ENCODE measurements at places on chromosomes 11 and 22. TPM values are rescaled to one million over a fixed set of nuclear protein-coding genes. Genes with fewer than 3 reads are reported as not detected.
A peak's percentile ranks its signal among the peaks of the same experiment; 100 is the strongest.

DNA sequence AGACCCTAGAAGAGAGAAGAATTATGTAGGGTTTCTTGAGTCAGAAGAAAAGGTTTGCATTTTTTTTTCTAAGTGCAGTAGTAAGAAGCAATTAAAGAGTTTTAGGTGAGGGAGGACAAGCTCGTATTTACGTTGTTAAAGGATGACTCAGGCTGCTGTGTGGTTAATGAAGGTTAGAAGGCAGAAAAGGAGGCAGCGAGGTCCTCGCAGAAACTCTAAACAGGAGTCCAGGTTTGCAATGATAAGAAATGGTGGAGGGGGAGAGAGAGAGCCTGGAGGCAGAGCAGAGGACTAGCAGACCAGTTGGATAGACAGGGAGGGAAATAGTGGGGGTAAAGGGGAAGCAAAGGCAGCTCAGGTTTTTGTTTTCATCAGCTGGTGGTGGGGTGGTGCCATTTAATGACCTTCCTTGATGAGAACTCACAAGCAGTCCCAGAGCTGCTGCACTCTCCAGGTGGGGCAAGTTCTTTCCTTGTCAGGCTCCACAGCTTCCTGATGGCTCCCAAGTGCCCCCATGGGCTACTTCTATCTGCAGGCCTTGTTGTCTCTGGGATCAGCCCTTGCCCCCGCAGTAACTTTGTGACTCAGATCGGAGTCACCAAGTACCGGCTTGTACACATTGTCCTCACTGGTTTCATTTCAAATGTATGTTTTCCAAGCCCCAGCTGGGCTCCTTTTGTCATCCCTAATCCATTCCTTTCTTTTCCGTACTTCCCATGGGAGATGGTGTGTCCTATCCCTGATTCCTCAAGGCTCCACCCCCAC is 8.3 kb upstream of the INSC start:
- no peak for DNase-seq

DNA sequence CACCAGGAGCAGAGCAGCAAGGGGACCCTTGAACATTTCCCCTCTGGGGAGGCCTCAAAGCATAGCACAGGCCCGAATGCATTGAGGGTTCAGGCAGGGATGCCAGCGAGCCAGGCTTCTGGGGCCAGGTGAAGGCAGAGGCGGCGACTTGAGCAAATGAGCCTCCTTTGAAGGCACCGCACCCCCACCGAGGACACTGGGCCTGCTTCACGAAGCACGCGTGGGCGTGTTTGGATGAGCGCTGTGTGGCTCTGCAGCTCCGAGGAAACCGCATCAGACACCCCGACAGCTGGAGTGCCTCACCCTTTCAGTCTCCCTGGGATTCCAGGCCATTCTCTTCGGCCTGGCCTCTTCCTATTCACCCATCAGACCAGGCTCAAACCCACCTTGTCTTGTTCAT is 301.8 kb downstream of the NTM start:
- DNase-seq, result no peak

DNA sequence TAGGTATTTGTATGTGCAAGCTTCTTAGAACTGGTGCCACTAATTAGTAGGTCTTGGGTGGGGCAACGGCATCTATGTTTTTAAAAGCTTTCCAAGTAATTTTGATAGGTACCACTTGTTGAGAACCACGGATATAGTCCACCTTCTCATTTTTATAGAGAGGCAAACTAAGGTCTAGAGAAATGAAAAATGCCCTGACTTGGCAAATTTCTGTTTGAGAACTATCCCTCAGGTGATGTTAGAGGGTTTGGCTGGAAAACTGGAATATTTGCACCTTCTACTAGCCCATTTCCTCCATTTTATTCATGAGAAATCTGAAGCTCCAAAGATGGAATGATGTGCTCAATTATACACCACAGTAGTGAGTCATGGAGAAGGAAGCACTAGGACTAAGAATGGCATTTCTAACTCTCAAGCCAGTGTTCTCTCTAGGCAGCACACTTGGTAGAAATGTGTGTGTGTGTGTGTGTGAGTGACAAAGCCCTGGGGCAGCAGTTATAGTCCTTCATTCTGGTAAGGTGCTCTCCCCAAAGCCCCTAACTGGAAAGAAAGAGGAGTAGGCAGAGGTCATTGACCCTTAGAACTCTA is 1.8 kb upstream of the TMEM86A start:
- DNase-seq, result no peak

- DNase-seq, result no peak
These were observed 26.1 kb downstream of the LIF start for GRCh38 chr22:30220338-30221012.

DNA sequence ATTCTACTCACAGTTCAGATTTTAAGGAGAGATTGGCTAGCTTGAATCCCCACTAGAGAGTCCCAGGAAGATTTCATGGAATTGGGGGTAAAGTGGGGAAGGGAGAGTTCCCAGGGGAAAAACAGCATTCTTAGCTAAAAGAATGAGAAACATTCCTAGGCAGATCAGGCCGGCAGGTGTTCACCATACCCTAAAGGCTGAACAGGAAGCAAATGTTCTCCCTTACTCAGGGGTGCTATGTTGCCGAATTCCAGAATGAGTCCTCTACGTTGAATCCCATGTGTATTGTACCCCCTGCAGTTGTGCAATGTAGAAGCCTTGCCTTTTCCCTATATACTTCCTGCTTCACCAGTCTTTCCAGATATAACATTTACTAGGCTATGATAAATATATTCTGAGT is 135.2 kb upstream of the NCAM1 start:
- no peak for DNase-seq

GRCh38 chr11:115366826-115367225 is 137.4 kb downstream of the CADM1 start:
- no peak for DNase-seq

DNA sequence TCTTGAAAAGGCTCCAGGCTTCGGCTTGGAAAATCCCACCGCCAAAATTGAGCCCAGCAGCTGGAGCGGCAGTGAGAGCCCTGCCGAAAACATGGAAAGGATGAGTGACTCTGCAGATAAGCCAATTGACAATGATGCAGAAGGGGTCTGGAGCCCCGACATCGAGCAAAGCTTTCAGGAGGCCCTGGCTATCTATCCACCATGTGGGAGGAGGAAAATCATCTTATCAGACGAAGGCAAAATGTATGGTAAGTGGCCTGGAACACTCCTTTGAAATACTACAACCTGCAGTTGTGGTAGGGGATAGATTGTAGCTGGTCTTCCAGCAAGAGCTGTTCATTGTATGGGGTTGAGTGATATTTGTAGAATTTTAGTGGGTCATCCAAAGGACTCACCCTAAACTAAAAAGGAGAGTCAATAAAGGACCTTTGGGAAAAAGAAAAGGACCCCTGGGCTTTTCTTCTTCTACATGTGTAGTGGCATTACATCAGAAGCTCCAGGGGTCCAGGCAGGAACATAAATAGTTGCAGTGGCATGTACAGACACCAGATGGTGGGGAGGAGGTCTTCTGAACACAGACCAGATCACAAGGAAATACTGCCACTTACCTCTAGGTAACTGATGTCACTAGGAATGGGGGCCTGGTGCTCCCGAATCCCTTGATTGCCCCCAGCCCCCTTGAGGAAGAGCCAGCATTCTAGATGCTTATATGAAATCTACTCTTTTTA is 90.1 kb downstream of the TEAD1 start:
- no peak for DNase-seq

- DNase-seq, result no peak
These were observed 65.2 kb downstream of the CABIN1 start for GRCh38 chr22:24076091-24076867.

GRCh38 chr22:21816787-21817496 is 50.5 kb downstream of the MAPK1 start:
- DNase-seq, result peak; percentile 42

GRCh38 chr11:10413268-10413667 is 41.8 kb upstream of the AMPD3 start:
- DNase-seq, result peak; percentile 26

DNA sequence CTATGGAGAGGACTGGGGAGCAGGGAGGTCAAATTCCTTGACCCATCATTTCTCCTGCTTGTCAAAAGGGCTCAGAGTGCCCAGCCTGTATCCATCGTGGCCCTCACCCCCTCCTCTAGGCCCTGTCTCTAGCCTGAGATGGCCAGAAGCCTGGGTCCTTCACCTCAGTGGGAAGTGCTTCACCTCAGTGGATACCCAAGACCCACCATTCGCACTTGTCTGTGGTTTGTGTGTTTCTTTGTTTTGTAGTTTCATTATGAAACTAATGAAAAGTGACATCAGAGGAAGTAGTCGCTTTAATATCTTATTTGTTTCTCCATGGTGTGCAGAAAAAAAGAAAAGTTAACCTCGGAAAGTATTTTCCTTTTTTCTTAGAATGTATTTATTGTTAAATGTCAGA is 194.0 kb upstream of the CADM1 start:
- DNase-seq, result no peak

GRCh38 chr11:130216591-130217132 is 57.1 kb downstream of the ST14 start:
- no peak for DNase-seq

DNA sequence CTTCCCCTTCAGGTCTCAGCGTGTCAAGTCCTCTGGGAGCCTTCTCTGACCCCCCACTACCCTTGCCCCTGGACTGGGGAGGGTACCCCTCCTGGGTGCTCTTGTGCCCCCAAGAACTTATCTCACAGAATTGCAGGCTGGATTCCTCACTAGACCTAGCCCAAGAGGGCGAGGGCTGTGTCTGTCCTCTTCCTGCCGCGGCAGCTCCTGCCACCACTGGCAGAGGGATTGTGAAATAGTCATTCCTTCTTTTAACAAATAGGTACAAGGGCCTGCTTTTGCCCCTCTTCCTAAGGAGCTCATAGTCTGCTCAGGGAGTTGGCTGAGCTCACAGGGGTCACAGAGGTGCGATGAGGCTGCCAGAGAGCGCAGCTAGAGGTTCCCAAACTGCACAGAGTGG is 5.5 kb downstream of the RAB36 start:
- DNase-seq, result no peak

- DNase-seq, result no peak
These were observed 10.5 kb upstream of the MCHR1 start for GRCh38 chr22:40668611-40669411.

The OR51I1 gene
- total RNA-seq, result not detected

The SAA4 gene
- total RNA-seq, result not detected

The MRGPRX3 gene
- not detected for total RNA-seq

The XKR3 gene
- total RNA-seq, result 0.14 TPM

The GPR83 gene
- total RNA-seq, result not detected

The MUC6 gene
- total RNA-seq, result not detected
